ENCODE measurements at places on chromosomes 7 and 10.

DNA sequence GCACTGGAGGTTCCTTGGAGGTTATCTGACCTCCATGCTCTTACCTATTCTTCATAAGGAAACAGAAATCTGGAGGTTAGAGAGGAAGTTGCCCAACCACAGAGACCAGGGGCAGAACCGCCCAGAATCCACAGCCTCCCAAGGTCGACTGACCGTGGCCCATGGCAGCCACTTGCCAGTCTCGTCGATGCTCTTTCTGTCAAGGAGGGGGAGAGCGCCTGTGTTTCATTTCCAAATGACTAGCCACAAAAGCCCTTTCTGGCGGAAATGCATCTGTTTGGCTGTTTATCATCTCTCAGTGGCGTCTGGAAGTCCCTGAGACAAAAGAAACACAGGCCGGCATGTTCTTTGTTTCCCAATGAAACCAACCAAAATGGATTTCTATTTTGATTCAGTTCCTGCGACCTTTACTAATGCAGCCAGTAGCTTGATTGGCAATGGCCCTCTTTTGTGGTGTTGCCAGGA, 2.9 kb downstream of the RAMP3 start:
- DNase-seq = no peak

DNA sequence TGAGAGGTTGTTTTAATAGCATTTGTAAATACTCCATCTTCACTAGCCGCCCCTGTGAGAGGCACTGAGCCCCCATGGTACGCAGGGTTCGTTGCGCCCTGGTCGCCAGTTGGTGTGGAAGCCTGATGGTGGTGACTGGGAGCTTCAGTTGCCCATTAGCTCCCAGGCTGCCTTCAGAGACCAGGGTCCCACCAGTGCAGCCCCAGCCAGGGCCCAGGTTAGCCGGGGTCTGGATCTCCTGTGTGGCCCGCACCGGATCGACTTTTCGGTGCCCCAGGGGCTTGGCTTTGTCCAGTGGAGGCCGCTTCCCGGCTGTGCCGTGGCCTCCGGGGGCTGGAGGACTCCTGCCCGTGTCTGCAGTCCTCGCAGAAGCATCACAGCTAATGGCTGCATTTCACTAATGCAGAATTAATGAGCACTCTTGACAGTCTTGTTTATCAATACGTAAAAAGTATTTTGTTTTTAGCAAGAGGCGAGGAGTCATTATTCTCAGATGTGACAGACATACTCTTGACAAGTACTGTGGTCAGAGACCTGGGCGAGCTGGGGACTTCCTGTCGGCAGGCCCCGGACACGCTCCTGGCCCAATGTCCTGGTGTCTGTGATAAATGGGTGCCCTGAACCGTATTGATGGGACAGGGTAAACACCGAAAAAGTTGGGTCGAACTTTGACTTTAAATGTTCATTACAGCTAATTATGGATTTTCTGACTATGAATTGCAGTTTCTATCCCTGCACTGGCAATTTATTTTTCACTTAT, 99.8 kb downstream of the NKX6-2 start:
- no peak for DNase-seq

- no peak for DNase-seq
These were observed 51.8 kb downstream of the XPNPEP1 start for GRCh38 chr10:109871476-109871875.

- no peak for DNase-seq
These were observed 11.9 kb downstream of the YKT6 start for GRCh38 chr7:44212581-44213184.

DNA sequence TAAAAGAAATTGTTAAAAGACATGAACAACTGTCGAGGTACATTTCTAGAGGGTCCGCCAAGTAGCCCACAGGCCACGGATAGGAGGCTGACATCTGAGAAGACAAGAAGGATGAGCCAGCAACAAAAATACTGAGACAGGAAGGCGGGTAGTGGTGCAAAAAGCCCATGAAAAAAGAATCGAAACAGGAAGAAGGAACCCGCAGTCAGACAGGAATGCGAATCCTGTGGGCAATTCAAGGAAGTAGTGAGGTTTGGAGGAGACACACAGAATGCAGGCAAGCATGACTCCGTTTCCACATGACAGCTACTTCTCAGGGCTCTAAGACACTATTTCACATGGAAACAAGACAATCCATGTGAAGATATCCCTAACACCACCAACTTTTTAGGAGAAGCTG, 125.2 kb downstream of the DOCK4 start:
- DNase-seq = no peak

DNA sequence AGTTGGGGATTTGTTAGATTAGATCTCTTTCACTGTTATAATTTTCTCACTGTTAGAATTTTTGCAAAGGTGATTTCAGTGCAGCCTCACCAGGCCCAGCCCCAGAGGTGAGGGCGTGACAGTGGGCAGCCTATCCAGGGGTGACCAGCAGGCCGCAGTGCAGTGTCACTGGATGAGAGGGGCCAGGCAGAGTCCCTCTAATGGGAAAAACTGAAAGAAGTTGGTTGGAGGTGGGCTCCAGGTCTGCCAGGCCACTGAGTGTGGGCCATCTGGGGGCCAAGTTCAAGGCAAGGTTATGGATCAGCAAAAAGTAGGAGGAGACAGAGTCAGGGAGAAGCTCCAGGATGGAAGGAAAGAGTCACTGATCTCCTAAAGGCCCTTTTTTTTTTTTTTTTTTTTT, 90.5 kb upstream of the SDK1 start:
- no peak for DNase-seq

GRCh38 chr10:116126954-116127695, 145.9 kb downstream of the GFRA1 start:
- DNase-seq = no peak

DNA sequence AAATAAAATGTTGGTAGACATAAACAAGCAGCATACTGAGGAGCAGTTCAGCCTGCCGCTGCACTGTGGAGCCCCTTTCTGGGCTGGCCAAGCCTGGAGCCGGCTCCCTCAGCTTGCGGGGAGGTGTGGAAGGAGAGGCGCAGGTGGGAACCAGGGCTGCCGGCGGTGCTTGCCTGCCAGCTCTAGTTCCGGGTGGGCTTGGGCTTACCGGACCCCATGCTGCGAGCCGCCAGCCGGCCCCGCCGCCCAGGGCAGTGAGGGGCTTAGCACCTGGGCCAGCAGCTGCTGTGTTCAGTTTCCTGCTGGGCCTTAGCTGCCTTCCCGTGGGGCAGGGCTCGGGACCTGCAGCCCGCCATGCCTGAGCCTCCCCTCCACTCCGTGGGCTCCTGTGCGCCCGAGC, 672.9 kb upstream of the POM121L12 start:
- no peak for DNase-seq

GRCh38 chr7:48074204-48074654, 14.8 kb upstream of the UPP1 start:
- DNase-seq = no peak

DNA sequence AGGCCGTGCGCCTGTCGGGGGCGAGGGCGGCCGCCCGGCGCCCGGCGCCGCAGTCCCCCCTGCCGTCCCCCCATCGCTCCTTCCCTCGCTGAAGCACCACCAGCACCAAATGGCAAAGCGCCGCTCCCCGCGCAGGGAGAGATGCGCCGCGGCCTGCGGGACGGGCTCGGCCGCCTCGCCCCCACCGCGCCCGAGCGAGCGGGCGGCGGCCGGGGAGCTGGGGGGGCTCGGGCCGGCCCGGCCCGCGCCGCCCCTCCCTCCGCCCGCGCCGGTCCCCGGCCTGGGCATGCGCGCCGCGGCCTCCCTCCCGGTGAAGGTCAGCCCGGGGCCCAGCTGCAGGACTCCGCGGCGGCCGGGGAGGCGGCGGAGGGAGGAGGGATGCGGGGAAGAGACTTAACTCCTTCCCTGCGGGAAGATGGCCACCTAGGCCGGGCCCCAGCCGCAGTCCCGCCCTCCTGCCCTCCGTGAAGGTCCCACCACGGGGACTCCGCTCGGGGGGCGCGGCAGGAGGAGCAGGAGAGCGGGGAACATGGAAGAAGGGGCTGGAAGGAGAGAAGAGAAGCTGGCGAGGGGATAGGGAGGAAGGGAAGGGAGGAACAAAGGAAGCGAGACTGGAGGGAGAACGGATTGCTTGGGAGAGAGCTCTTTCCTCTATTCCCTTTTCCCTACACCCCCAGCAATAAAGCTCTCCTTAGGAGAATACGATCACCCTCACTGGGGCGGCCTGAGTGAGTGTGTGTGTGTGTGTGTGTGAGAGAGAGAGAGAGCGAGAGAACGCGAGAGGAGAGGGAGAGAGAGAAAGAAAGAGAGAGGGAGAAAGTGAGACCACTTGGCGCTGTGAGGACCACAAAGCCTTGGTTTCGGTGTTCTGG, 3.4 kb upstream of the SMARCD3 start:
- no peak for DNase-seq

DNA sequence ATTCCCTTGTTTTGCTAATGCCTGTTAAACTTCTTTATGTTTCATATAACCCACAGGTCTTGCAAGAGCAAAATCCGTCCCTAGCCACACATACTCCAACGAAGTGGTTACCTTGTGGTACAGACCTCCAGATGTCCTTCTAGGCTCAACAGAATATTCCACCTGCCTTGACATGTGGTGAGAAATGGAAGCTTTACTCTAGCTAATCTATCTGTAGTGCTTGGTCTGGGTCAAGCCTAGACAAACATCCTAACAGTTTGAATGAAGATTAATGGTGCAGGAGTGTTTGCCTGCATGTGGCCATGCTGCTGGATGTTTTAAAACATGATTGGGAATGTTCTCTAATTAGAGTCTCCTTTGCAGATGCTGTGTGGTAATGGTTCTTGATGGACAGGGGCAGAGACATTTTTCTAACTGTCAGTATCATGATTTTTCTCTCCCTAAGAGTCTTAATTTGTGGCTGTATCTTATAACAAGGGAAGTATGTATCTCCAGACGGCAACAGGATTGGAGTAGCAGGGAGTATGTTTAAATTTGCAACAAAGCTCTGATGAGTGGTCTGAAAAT, 308.5 kb upstream of the FZD1 start:
- no peak for DNase-seq

DNA sequence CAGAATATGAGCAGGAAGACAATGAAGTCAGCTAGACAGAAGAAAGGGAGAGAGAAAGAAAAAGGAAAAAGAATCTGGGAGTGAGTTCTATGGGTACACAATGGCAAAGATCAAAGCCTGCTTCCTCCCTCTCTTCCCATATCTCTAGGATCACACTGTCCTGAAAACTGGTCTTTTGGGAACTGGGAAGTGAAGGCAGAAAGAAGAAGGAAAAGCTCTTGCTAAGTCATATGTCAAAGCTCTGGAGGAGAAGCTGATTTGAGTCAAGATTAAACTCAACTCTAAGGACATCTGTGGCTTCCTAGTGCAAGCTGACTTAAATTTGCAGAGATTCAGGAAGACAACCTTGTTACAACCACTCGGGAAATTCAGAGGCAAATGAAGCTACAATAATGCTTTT, 147.5 kb downstream of the DOCK4 start:
- DNase-seq = no peak

GRCh38 chr7:97017192-97018125, 7.2 kb downstream of the DLX5 start:
- DNase-seq = no peak

GRCh38 chr7:43938892-43939482, 12.8 kb downstream of the UBE2D4 start:
- DNase-seq = no peak

GRCh38 chr7:73496626-73497025, 25.5 kb downstream of the BAZ1B start:
- no peak for DNase-seq

DNA sequence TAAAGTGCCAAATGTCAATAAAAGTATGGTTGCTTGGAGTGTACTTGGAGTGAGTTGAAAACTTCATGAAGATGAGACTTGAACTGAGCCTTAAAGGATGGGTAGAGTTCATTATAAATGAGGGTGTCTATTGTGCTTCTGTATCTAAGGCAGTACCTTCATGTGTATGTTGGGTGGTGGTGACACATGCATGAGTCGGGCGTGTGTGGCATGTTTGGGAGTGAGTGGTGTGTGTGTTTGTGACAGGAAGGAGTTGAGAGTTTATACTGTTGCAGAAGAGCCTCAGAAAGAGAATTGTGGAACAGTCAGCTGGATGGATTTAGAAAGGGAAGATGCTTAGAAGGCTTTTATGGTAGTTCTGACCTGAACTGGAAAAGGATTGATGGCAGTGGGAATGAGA, 6.0 kb upstream of the ZRANB1 start:
- DNase-seq = no peak

DNA sequence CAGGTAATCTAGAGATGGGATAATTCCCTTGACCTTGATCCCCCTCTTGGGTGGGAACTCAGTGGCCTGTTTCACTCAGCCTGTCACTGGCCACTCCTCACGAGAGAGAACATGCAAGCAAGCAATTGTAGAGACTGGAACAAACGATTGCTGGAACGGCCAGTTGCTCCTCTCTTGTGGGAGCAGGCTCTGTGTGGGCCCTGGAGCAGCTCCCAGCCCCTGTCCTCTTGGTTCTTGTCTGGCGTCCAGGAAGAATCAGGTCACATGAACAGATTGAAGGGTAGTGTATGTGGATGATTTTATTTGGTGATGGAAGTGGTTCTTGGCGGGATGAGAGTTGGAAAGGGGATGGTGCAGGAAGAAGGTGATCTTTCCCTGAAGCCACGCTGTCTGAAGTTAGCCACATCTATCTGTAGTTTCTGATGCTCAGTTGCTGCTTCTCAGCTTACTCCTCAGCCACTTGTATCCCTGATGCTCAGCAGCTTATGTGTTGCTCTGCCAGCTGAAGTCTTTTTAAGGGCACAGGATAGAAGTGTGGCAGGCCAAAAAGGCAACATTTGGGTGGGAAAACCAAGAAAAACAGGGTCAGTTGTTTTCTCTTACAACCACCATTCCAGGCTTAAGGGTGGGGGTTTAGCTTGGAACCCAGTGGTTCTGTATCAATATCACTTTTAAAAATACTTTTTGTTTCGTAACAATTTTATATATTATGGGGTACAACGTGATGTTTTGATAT, 15.9 kb downstream of the RNF133 start:
- no peak for DNase-seq

- no peak for DNase-seq
These were observed 202.1 kb downstream of the TNS3 start for GRCh38 chr7:47379629-47380324.

DNA sequence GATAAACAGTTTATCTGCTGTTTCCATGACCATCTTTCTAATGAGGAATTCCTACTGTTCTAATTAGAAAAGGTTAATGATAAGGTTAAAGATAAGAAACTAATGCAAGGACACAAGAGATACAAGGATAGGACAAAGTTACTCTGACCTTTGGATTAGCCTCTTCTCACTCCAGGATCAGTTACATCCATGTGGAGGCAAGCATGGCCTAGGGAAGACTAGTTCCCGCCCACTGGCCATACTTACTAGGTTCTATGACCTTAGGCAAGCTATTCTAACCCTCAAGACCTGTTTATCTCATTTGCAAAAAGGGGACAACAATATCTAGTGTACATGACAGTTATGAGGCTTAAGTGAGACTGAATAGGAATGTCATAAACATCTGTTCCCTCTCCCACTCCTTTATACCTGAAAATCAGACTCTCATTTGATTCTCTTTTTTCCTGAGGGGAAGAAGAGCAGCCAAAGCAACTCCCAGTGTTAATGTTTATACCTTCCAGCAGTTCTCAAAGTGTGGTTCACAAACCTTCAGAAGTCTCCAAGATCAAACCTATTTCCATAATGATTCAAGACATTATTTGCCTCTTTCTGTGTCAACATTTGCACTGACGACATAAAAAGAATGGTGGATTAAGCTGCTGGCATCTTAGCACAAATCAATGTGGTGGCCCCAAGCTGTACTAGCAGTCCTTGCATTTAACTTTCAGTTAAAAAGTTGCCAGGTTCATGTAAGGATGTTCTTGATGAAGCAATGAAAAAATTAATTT, 72.0 kb downstream of the SRPK2 start:
- DNase-seq = no peak

- DNase-seq = no peak
These were observed 342.7 kb upstream of the KLF6 start for GRCh38 chr10:4127518-4128315.

GRCh38 chr10:74640134-74640921, 186.1 kb upstream of the KAT6B start:
- DNase-seq = no peak
